Activated CD8-positive, alpha-beta memory T cell treated with anti-CD3 and anti-CD28 coated beads for 4 hours (primary cell): ENCODE measurements at places on chromosomes 1 and 21.

DNA sequence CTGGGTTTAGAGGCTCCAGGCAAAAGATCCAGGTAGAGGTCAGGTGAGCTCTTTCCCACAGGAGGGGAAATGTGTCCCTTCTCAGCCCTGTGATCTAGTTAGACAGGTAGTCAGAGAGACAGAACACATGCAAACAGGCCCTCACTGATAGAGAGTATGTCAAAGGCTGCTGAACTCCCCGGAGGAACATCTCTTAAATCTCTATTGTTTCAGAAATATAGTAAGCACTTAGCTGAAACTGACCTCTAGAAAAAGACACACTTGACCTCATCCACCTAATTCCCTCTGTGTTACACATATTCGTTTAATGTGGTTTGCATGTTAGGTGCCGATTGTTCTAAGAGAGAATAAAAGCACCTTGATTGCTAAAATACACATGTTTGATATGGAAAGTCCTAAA is 23.3 kb downstream of the SUSD4 start:
- no peak for DNase-seq

DNA sequence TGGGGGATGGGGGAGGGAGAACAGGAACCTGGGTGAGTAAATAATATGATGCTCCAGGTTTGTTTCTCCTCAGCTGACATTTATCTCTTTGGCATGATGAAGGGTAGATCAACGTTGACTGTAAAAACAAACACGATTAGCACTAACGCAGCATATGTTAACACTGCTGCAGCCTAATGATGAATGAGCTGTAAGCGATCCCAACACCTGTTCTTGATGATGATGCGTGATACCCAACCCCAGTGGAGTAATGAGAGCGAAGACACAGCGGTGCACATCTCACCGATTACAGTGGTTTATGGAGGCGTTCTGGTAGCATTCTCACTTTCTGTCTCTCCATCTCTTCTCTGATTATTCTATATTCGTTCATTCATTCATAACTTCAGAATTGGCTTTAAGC is 640.4 kb downstream of the USP25 start:
- DNase-seq, result no peak

GRCh38 chr21:28459193-28459592 is 533.5 kb downstream of the LTN1 start:
- DNase-seq, result no peak

DNA sequence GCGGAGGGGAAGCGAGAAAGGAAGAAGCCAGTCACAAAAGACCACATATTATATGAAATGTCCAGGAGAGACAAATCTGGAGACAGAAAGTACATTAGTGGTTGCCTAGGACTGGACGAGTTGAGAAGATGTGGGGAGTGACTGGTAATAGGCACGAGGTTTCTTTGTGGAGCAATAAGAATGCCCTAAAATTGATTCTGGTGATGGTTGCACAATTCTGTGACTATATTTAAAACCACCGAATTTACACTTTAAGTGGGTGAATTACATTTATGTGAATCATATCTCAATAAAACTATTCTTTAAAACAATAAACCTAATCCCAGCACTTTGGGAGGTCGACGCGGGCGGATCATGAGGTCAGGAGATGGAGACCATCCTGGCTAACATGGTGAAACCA is 63.1 kb downstream of the ZNF281 start:
- DNase-seq, result no peak

- DNase-seq, result no peak
These were observed 66.9 kb upstream of the APOBEC4 start for GRCh38 chr1:183720028-183720427.

DNA sequence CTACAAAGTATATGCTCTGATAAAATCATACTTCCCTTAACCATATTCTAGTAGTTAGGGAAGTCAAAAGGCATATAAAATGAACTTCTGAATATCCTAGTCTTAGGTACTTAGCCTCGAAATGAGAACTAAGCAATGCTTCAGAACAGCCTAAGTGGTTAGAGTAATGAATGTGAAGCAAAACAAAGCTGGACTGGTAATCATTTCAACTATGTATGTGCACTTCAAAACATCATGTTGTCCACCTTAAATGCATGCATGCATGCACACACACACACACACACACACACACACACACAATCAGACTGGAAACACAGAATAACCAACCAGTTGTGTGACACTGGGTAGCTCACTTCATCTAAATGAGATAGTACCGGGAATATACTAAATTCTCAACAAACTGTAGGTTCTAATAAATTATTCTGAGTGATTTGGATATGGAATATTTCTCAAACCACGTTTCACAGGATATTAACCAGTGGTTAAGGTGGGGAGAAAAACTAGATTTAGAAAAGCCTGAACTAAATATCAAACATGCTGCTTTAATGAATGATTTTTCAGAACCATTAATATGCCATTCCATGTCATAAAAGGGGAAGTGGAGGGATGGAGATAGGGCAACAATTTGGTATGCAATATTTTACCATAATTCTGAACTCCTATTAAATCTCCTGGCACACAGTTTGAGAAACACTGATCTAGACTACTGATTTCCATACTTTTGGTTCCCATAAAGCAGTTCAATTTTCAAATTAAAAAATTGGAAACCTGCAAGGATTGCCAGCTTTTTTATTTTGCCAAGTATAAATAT is 19.5 kb downstream of the RNF115 start:
- no peak for DNase-seq

GRCh38 chr1:7420470-7421100 is 350.5 kb upstream of the VAMP3 start:
- no peak for DNase-seq

DNA sequence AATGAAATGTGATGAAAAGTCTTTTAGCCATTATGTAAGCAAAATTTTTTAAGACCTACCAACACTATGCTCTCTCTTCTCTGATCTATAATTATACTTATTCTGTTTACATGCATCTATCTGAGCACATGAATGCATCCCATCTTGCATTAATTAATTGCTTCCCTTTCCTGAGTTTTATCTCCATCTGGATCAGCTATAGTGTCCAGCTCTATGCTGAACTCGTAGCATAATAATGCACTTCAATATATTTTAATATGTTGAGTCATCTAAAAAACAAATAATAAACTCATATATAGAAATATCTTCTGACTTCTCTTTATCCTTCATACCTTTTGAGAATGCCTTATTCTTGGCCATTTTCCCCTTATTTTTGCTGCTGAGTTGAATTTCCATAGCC is 1097.8 kb downstream of the TTLL7 start:
- DNase-seq, result no peak

DNA sequence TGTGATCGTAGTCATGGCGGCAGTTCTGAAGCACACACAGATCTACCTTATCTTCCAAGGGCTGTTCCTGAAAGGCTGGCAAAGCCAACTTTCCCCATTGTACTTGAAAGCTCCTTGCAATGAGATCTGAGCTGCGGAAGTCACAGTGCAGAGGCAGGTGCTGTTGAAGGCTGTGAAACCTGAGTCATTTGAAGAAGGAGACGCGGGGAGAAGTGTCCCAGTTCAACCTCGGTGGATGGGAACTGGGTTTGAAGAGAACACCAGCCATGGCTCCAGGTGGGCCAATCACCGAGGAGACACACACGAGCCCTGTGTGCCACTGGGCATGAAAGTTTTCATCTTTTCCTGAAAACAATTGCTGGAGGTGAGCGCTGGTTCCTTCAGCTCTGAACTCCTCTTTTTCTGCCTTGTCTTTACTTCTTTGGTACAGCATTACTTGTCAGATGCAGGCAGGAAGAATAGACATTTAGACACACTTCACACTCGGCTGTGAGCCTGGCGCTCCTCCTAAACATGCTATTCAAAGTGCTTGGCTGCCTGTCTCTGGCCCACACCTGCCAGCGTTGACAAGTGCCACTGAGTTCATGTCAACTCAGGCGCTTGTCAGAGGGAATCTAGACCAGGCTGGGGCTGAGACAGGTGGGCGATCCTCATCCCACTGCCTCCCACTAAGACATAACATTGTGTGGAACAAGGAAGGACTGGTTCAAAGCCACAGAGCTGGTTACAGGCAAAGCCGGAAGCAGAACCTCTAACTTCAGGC is 25.7 kb upstream of the PDE9A start:
- DNase-seq, result no peak

DNA sequence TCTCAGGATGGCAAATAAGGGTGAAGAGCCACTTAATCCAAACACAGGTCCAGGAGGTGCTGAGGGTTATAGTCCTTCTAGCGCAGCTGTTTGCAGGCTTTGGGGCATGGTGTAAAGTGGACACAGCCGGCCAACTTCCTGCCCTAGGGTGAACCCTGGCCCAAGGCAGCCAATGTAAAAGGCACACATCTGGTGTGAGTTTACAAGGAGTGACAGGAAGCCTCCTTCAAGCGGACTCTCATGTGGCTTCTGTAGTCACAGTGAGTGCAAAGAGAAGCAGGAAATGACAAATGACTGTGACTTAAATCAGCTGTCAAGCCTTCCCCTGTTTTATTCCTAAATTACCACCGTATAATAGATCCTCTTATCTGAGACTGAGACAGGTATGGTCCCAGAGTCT is 213.0 kb downstream of the CRB1 start:
- DNase-seq, result peak; percentile 3

DNA sequence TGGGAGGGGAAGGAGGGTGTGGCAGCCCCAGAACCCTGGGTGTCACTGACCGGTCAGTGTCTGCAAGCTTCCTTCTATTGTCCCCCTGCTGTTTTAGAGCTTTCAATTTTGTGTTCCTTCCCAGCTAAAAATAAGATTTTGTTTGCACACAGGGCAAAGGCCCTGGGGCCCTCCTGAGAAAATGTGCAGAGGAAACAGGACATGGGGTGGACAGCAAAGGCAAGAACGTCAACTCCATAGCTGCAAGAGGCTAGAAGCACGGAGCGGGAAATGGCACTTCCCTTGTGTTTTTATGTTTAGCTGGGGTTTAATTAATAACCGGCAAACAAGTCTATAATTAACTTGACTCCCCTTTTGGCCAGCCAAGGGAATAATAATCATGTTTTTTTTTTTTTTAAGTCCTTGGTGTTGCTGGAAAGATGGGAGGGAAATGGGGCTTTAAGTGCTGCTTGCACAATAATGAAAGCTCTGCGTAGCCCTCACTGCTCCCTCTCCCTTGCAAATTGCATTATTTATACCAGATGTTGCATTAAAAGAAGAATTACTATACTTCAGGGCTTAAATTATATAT is 261.4 kb upstream of the USP24 start:
- no peak for DNase-seq

- DNase-seq, result no peak
These were observed 7.8 kb upstream of the PTTG1IP start for GRCh38 chr21:44881198-44881872.

GRCh38 chr1:36321119-36321951 is 2.1 kb downstream of the EVA1B start:
- no peak for DNase-seq

DNA sequence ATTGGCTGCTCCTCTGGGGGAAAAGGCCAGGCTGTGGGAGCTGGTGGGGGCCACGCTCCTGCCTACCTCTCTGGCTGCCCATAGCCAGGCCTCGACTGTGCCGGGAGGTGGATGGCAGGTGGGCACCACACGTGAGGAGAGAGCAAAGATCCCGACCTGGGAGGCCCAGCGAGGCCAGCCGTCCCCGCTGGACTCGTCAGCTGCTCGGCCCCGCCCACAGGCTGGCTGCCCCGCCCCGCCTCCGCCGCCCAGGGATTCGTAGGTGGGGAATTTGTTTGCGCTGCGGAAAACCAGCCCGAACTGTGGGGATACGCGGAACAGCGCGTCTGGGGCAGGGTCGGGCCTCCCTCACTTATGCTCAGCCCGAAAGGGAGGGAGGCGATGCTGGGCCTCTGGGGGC is 31.7 kb downstream of the TP73 start:
- DNase-seq, result no peak

DNA sequence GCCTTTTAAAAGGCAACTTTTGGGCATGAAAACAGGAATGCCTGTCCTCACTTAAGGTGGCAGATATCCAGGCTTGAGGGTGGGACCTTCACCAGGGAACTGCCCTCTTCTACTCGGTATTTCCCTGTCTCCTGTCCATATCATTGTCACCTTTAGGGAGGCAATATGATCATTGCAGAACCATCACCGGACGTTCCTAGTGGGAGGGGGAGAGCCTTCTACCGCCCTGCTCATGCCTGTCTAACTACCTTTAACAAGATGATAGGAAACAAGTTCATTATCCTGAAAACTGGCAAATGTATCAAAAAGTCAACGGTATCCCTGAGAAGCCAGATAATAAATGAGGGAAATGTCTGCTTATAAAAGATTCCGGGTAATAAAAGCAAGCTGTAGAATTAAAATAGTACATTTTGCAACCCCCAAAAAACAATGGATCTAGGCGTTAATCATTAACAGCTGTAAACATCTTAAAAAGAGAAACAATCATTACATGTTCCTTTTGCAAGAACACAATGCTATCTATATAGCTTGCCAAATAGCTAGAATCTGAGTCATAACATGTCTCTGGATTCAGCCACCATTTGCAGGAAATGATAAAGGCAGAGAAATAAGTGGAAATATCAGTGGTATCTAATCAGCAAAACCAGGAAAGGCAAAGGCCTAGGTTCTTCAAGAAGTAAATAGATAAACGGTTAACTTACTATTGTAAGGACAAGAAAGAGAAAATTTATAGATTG is 852.9 kb upstream of the ADGRL4 start:
- no peak for DNase-seq

DNA sequence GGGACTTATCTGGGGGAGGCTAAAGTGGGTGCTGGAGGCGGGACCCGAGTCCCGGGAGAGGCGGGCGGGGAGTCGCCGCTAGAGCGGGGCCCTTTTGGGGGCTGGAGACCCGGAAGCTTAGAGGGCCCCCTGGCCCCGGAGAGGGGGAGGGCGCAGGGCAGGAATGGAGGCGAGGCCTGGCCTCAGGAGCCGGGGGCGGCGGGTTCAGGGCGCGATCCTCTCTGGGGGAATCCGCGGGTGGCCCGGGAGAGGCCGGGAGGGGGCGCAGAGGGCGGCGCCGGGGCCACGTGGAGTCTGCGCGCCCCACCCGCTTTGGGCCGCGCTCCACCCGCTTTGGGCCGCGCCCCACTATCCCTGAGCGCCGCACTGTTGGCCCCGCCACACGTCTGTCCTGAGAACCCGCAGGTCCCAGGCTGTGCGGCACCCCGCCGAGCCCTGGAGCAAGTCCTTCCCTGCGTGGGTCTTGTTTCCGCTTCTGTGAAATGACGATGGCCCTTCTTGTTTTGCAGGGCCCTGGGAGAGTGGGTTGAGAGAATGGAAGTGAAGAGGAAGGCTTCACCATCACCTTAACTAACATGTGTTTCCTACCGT is 84.4 kb downstream of the NKAIN1 start:
- DNase-seq, result peak; percentile 39

DNA sequence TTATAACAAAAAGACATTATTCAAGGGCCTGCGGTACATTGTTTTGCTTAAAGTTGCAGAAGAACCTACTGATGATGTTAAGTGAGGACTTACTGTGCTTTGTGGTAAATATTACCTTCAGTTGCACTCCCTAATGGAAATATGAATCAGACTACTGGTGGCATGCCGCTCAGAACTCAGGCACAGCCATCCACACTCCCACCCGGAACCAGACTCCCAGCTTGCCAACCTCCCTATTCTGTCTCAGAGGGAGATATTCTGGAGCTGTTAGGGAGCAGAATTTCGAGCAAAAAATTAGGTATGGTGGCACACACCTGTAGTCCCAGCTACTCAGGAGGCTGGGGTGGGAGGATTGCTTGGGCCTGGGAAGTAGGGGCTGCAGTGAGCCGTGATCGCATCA is 13.1 kb downstream of the PGBD5 start:
- no peak for DNase-seq

- no peak for DNase-seq
These were observed 6.9 kb upstream of the GPR153 start for GRCh38 chr1:6267686-6268322.
